ENCODE measurements at places on chromosomes 12 and 14. TPM values are rescaled to one million over a fixed set of nuclear protein-coding genes. Genes with fewer than 3 reads are reported as not detected.

DNA sequence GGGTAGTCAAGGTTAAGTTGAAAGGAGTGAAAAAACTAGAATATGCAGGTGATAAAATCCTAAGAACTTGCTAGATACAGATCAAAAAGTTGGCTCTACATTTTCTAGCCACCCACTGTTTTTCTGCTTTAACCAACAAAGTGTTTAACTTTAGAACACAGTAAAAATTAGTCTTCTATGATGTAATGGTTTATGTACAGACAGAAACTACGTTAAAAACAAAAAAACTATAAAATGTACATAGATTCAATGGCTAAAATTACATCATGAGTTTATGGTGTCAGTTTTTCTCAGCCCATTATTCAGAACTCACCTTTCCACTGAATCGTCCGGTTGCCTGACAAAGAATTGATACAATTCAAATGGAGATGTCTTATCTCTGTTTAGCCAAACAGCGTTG is 2.1 kb downstream of the YARS2 start:
- H3K27ac ChIP-seq: no peak overlapping the region
- H3K4me1 ChIP-seq: peaks cover 5% of the 10 kb centered on the region
- H3K36me3 ChIP-seq: peaks cover 19% of the 10 kb centered on the region
- no peak for DNase-seq

DNA sequence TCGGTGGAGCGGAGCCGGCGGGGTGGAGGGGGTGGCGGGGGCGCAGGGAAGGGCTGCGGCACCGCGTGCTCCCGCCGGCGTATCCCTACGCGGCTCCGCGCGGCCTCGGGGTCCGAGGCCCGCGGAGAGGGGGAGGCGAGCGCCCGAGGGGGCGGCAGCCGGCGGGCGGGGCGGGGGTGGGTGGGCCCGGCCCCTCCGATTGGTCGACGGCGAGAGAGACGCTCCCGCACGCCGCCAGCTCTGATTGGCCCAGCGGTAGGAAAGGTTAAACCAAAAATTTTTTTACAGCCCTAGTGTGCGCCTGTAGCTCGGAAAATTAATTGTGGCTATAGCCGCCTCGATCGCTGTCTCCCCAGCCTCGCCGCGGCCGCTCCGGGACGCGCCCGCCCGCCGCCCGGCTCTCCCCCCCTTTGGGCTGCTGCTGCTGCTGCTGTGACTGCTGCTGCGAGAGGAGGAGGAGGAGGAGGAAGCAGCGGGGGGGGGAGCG is at the start of gene FOXG1:
FOXG1 (plus strand) TSS at position 319 of the 487 bp plus-strand sequence. CDS start 493 bp downstream, outside the sequence.
- H3K4me3 ChIP-seq: peak within 1 kb of the TSS; percentile 34
- H3K27ac ChIP-seq: no peak within 1 kb of the TSS
- H3K27me3 ChIP-seq: peaks cover 64% of the 10 kb centered on the region
- H3K36me3 ChIP-seq: no peaks in the 10 kb centered on the region

DNA sequence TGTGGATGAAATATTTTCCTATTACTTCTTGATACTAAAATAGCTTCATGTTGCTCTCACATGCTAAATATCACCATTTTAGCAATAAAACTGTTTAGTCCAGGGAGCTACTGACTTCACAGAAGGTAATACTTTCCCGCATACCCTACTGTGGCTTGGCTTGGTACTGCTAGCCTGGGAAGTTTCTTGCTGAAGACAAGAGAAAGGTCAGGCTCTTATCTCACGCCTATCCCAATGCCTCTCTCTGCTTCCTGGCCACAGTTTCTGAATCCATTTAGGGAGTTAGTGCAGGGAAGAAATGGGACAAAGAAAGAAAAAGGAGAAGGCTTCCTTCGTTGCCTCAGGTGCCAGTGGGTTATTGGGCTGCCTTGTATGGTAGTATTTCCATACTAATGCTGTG is 228.3 kb downstream of the MDGA2 start:
- no peaks in the 10 kb centered on the region for H3K27me3 ChIP-seq
- no peaks in the 10 kb centered on the region for H3K36me3 ChIP-seq
- H3K4me3 ChIP-seq: no peak overlapping the region
- H3K4me1 ChIP-seq: no peaks in the 10 kb centered on the region
- DNase-seq: no peak

DNA sequence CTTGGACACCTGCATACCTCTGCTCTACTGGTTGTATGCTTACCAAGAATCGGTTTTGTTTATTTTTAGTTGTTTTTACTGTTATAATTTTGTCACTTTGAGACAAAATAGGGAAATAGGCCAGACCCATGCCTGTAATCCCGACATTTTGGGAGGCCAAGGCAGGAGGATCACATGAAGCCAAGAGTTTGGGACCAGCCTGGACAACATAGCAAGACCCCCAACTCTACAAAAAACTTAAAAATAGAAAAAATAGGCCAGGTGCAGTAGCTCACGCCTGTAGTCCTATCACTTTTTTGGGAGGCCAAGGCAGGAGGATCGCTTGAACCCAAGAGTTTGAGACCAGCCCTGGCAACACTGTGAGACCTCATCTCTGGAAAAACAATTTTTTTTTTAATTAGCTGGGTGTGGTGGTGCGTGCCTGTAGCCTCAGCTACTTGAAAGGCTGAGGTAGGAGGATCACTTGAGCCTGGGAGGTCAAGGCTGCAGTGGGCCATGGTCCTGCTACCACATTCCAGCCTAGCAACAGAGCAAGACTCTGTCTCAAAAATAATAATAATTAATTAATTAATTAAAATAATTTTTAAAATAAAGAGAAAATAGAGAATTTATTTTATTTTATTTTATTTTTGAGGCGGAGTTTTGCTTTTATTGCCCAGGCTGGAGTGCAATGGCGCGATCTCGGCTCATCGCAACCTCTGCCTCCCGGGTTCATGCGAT is 1.3 kb upstream of the MRPS35 start:
- peak overlapping the region; percentile 74 for H3K4me3 ChIP-seq
- H3K27me3 ChIP-seq: no peaks in the 10 kb centered on the region
- no peaks in the 10 kb centered on the region for H3K36me3 ChIP-seq
- peaks cover 2% of the 10 kb centered on the region for H3K4me1 ChIP-seq
- DNase-seq: no peak

TUNAR gene
- not detected for total RNA-seq

Data from IMR-90 (cell line).